Activated CD8-positive, alpha-beta T cell treated with anti-CD3 and anti-CD28 coated beads for 36 hours (primary cell): ENCODE measurements at places on chromosomes 16 and 17.
A peak's percentile ranks its signal among the peaks of the same experiment; 100 is the strongest.

- DNase-seq, result no peak
Observed at GRCh38 chr17:41008811-41009210, at the start of gene KRTAP3-1. TSS of gene KRTAP3-1 (minus strand) at chr17:41009128. CDS start at chr17:41009074, 54 bp downstream.

DNA sequence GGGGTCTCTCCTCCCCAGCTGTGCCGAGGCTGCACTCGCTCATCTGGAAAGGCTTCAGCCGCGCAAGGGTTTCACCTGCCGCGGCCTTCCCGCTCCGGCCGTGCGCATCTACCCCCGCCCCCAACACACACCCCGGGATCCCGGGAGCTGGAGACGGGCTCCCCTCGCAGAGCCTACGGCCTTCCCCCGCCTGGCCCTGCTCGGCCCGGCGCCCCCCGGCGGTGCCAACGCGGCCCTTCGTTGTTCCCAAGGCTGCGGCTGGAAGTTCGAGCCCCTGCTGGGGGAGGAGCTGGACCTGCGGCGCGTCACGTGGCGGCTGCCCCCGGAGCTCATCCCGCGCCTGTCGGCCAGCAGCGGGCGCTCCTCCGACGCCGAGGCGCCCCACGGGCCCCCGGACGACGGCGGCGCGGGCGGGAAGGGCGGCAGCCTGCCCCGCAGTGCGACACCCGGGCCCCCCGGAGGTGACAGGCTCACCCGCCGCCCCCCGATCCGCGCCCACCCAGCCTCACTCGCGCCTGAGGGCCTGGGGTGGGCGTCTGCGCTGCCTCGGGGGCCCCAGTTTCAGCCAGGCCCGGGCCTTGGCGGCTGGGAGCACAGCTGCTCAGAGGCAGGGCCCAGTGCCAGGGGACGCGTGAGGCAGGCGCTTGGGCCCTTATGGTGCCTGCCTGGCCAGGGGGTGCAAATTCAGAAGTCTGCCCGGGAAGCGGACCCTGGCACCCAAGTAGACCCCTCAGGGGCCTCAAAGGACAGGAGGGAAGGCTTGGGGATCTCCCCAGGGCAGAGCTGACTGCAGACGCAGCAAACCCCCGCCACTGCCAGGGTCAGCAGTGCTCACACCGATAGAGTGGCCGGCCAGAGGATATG is 11.2 kb downstream of the GALK1 start:
- peak; percentile 77 for DNase-seq

GRCh38 chr17:42392692-42393415 is 4.6 kb upstream of the STAT3 start:
- no peak for DNase-seq

DNA sequence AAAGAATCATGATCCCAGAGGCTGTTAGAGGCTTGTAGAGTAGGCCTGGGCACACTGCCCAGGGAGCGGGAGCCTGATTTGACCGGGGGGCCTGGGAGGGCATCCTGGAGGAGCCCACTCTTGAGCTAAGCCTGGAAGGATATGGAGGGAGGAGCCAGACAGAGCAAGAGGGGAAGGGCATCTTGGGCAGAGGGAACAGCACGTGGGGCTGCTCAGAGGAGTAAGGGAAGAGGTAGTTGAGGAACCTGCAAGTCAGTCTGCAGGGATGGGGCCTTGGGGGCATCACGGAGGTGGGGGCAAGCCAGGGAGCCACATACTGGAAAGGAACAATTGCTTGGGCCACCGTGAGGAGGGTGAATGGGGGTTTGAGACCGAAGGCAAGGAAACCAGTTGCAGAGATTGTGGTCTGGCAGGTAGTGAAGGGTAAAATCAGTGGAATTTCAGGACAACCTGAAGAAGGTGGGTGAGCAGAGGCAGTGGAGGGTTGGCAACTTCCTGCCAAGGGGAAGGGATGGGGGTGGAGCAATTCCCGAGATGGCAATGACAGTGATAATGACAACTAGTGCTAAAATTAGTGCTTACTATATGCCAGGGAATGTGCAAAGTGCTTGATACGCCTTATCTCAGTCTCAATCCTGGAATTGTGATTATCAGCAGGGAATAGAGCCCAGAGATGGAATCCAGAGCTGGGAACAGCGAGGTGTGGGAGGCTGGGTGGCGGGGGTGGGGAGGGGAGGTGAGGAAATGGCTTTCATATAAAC is 9.7 kb upstream of the RAI1 start:
- no peak for DNase-seq
